ENCODE measurements at places on chromosomes 7 and 10.

GRCh38 chr7:132350741-132351140, 225.5 kb downstream of the PLXNA4 start:
- no peak for DNase-seq

DNA sequence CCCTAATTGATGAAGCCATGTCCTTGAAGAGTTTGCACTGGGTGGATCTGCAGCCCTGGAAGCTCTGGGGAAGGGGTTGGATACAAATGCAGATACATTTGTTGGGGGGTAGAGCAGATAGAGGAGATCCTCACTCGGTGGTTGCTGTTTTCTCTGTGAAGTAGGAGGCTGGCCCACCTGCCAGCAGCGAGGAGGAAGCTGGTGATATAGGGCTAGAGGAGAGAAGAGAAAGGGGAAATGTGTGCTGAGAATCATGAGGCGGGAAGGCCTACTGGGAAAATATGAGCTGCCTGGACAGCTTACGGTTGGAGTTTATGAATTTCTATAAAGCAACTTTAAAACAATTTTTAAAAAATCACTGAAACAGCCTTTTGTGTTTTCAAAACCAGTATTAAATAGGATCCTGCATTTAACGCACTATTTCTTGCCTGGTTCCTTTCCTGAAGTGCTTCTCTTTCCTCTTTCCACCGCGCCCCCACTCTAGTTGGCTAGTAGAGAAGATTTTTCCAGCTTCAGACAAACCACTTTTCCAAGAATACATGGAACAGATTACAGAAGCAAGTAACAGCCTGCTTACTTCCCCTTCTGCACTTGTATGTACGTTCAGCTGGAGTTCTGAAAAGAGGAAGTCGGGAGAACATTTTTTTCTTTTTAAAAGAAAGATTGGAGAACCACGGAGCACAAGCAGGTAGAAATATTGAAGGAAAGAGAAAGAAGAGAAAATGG, 100.6 kb upstream of the GLCCI1 start:
- no peak for DNase-seq

DNA sequence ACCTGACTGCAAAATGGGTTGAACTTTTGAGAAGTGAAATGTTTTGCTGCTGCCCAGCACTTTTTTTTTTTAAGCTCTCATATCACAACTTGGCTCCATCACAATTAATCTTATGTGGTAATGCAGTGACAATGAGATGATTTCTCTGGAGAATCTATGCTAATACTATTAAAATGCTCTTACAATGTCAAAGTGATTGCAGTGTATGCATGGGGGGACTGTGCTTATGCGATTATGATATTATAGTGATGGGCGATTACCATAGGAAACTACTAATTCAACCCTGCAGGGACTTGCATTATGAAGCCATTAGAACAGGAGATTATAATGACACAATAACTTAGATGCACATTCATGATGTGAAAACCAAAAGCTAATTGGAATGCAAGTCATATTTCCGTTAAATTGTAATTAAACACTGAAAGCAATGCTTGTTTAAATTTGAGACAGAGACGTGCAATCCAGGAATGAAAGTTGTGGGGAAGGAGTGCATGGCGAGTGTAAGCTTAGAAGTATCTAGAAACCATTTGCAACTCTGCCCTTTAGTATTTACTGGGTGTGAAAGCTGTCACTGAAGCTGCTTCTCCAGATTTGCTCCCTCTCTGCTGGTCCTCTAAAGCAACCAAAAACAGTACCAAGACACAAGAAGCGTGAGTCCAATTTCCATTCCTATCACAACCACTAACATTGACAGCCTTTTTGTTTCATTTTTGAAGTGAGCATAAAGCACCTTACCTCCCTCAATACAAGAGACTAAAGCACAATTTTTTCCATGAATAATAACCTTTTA, 21.6 kb downstream of the PTER start:
- no peak for DNase-seq

- DNase-seq: no peak
Observed at GRCh38 chr7:122887198-122887597, 938 bp upstream of the CADPS2 start.

DNA sequence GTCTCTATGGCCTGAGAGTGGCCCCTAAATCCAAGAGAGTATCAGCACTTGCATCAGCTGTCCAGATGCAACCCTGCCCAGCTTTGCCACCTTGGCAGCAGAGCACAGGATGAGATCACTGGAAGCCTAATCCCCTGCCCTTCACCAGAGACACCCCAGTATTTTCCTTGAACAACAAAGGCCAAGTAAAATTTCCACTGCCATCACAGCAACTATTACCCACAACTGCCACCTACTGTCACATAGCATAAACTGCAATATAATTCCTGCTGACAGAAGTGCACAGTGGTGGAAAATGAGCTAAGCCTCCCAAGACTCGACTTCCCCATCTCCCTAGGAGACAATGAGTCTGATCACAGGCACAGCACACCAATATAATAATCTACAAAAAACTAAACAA, 462.8 kb upstream of the ZWINT start:
- DNase-seq: peak; percentile 5

DNA sequence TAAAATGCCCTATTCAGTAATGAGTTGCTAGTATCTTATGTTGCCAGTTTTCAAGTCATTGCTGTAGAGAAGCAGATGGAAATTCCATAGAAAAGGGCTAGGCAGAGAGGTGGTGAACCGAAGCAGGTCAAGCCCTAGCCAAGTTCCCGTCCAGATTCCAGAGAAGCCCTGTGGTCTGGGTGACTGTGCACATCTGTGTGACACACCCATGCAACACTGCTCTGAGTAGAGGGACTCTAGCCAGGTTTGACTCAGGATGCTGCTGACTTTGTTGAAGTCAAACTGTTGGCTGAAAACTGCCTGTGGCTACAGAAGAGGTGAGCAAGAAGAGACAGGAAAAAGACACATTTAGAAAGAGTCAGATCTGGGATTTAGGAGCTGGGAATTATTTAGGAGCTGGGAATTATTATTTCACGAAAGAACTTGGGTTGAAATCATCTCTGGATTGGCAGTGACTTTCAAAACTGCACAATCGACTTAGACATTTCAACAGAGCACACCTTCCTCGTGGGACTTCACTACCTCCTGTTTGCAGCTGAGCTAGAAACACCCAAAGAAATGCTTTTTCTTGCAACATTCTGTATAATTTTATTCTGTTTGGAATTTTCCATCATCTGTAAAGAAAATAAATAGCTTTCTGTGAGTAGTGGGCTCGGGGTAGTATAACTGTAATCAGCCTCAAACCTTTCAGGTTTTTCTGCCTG, 149.1 kb upstream of the PRKCQ start:
- no peak for DNase-seq

DNA sequence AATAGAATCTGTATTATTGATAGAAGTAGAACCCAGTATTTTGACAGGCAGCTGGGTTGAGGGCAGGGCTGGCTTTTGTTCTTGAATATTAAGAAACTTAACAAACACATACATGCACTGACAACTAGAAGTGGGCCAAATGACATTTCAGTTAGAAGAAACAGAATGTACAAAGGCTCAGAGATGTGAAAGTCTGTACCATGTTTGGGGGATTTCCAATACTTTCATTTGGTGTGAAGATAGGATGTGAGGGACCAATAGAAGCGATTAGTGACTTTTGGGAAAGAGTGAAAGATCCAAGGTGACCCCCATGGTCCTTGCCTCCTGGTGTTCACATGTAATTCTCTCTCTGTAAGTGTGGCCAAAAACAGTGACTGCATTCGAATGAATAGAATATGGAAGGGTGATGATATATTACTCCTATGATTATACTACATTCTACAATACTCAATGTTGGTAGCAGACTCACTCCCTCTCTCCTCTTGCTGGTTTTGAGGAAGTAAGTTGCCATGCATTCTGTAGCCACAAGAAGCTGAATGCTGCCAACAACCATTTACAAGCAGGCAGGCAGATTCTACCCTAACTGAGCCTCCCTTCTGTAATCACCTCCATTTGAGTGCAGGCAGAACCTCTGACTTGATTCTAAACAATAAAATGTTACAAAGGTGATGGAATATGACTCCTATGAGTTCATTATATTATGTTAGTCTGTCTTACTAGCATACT, 151.4 kb downstream of the TMEM168 start:
- DNase-seq: no peak

GRCh38 chr7:105567821-105568220, 13.5 kb downstream of the EFCAB10 start:
- no peak for DNase-seq

Data from NCI-H1694 treated with DMSO at 0.1 percent for 48 hours (cell line).